ENCODE measurements at places on chromosomes 13 and 19.

DNA sequence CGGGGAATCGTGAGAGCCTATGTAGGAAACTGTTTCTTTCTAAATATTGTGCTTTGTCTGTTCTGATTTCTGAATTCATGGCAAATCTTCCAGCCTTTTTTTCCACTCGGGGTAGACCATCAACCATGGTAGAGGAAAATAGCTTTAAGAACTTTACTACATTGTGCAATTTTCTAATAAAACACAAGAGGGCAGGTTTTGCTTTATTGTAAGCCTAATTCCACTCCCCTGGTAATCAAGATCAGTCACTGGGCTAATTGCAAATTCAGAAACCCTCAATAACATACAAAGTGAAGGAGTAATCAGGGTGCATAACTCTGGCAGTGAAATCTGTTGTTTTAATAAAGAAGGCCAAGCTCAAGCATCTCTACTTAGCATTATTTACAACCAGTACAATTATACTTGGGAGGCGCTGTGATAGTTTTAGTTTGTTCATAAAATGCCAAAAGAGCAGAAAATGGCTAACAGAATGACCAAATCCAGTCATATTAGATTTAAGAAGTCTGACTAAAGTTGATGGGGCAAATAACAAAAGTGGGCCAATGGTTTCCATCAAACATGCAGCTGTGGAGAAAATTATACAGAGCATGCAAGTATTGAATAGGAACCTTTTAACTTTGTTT lies 43.8 kb downstream of the DCT start:
- no peak for DNase-seq

DNA sequence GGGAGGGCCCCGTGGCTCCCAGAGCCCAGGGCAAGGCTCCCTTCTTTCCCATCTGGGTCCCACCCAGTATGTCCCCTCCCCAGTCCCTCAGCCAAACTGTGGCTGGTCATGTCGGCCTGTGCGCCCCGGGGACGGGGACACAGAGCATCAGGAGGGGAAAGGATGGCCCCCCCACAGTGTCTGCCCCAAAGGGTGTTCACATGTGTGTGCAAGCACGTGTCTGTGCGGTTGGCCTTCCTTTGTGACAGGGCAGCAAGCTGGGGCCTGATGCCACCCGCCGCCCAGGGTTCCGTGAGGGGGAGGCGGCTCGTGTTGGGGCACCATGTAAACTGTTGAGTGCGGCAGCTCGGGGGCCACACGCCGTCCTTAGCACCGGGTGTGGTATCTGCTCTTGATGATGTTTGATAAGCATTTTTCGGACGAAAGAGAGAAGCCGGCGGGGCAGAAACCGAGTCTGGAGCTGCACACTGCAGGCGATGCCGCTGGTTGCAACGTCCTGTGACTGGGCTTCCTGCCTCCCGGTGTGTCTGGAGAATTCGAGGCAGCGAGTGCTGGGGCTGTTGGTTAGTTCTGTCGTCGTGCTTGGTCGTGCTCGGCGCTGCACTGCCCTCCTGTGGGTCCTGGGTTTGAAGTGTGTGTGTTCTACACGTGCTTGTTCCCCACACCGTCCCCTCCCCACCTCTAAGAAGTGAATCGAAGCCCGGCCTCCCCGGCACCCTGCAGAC lies 18.4 kb downstream of the GNA11 start:
- DNase-seq: no peak

DNA sequence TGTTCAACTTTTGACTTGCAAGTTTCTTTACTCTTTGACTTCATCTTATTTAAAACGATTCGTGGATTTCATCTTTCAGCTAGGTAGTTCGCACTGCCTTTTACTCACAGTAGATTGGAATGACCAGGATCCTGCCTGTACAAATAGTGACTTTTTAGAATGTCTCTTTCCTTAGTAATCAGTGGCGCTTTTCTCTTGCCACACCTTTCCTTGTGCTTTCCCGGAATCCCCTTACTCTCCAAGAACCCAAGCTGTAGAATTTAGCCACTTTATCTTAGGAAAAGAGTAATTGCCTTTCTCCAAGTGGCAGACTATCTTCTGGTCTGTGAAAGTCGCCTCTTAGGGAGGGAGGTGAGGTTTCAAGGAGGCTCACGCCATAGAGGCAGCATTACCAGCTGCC lies 123.4 kb downstream of the LMO7 start:
- DNase-seq: no peak

GRCh38 chr19:48386981-48387380 lies 4.4 kb downstream of the KDELR1 start:
- no peak for DNase-seq

DNA sequence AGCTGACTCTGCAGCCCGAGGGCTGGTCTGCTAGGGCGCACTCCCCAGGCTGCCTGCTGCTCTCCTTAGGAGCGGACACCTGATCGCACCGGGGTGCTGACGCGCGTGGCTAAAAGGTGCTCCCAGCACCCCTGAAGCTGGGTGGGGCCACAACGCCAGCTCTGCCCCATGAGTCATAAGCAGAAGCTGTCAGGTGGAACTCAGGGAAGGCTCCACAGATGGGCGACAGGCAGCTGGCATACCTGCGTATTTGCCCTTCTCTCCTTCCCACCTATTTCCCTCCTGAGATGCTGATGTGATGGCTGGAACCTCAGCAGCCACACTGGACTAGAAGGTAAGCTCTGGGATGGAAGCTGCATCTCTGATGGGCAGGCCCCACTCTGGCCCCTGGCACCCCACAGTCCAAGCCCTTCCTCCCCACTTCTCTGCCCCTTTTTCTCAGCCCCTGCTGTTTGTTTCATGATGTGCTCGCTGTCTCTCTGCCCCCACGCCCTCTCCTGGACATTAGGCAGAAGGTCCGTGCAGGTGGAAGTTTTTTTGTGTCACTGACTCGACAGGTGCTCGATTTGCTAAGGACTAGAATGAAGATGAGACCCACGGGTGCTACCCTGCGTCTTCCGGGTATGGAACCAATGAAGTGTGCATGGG lies 30.3 kb upstream of the CACTIN start:
- no peak for DNase-seq

DNA sequence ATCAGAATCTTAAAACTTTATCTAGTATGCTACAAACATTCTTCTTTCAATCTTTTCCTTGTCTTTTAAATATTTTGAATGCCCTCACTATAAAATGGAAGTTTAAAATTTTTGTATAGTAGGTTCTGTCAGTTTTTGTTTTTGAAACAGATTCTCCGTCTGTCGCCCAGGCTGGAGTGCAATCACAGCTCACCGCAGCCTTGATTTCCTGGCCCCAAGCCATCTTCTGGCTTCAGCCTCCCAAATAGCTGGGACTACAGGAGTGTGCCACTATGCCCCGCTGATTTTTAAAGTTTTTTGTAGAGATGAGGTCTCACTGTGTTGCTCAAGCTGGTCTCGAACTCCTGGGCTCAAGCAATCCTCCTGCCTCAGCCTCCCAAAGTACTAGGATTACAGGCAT lies 20.7 kb downstream of the PHF11 start:
- DNase-seq: no peak

DNA sequence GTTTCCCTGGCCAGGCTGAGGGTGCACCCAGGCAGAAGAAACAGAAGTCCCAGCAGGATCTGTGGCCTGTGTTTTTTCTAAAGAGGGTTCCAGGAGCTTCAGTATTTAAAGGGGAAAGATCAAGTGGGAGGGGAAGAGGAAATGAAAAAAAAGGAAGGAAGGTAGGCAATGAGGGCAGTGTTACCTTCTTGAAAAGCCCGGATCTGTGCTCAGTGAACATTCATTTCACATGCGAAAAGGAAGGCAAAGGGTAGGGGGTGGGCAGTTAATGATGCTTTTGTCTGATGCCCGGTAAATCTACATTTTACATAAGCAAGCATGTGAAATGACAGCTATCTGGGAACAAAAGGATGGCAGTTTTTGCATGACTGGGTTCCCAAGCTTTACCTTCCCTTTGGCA lies 326.2 kb downstream of the UQCRFS1 start:
- DNase-seq: no peak

DNA sequence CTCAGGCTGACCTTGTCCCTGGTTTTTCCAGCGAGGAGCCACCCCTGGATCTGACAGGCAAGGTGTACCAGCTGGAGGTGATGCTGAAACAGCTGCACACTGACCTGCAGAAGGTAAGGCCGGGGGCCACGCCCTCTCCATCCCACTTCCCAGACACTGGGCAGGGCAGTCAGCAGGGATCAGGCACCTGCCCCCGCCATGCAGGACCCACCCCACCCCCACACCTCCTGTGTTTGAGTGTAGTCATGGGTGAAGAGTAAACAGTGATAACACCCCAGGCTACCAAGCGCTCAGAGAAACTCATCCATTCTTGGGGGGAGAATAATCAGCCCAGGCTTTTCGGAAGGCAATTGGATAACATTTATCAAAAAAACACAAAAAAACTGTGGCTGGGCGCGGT lies 19.9 kb downstream of the DPF1 start:
- DNase-seq: no peak

DNA sequence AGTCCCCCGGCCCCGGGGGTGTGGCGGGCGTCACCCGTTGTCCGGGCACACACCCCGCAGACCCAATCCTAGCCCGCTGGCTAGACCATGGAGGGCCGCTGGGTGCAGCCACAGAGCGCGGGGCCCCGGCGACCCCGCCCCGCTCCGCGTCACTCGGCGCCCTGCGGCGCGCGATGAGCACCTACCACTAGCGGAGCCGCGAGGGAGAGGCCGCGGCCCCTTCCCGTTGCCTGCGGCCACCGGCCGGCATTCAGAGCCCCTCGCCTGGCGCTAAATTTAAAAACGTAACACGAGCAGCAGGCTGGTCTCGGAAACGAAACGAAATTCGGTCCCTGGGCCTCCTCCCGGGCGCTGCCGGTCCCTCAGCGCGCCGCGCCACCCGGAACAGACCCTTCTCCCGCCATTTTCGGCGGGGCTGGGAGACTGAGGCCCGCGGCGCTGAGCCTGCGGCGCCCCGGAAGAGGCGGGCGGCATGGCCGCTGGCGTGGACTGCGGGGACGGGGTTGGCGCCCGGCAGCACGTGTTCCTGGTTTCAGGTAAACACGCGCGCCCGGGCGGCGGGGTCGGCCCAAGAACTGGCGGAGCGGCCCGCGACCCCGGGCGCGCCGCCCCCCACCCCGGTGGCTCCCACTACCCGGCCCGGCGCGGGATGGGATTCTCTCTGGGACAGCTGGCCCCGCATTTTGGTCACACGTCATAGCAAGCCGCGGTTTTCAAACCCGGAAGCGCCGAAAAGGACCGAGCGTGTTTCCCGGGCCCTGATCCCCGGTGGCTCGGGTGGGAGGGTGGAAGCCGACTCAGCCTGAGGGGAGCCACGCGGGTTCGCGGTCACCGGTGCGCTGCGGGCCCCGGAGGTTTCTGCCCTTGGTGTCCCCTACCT lies at the start of gene RNASEH2B:
TSS of gene RNASEH2B (plus strand) at position 187 of the 880 bp plus-strand sequence. CDS start at position 473, 286 bp downstream.
- peak; percentile 72 for DNase-seq

DNA sequence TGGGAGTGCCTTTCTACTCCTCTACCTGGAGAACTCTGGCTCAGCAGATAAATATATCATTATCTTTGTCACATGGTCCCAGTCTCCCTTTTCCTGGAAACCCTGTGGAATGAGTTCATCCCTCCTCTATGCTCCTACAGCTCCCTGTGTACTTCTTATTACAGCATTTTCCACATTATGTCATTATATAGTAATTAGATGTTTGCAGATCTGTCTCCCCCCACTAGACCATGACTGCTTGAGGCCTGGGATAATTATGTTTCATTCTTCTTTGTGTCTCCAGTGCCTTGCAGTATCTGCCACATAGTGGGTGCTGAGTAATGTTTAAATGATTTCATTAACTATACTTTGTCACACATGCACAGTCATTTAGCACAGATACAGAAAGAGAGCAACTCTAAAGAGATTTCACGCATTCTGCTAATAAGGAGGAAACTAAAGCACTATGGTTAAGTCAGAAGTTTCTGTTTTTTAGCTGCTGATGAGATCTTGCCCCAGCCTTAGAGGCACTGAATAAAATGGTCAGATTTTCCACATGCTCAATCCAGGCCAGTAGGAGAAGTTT lies 66.1 kb upstream of the DIAPH3 start:
- no peak for DNase-seq

GRCh38 chr19:15421721-15422260 lies 3.0 kb upstream of the AKAP8L start:
- DNase-seq: no peak

DNA sequence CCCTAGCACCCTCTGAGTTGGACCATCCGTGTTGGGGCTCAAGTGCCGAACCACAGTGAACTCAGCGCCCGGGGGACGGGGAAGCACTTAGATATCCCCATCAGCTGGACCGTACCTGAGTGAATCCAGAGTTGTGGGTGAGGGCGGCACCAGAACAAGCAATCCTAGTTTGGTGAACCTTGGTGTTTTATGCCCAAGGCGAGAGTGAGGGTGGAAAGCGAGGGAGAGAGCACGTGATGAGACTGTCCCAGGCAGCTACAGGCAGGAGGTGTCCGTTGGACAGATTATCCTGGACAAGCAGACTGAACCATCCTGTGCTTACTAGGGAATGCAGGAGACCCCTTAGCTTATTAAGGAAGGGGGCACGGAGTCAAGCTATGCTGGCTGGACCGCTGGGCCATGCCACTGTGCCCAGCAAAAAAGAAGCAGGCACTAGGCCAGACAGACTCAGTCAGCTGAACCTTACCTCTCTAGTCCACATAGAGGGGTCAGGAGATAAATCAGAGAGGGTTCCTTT lies 596 bp downstream of the GET3 start:
- no peak for DNase-seq

- no peak for DNase-seq
Measured at GRCh38 chr13:41313659-41314197, 2.7 kb downstream of the NAA16 start.

DNA sequence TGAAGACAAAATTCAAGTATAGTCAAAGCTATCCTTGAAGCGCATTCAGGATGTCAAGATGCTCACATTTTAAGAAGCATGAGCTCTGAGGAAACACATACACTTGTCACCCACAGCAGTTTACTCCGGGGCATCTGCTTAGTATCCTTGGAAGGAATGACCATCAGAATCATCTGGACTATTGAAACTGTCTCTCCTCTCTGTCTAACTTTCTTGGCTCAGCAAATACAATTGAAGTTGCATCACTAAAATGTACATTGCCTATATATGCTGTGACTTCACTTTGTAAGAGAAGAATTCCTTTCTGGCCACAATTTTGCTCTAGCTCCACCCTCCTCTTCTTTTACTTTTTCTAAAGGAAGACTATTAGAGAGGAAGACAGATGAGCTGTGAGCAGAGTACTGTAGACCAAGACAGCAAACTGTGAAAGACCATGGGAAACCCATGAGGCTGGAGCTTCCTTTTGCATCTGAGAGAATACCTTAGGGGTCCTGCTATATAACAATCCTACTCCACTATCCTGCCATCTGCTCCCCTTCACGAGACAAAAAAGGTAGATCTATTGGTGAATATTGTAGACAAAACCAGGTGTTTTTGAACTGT lies 906.3 kb downstream of the PCDH9 start:
- DNase-seq: no peak

DNA sequence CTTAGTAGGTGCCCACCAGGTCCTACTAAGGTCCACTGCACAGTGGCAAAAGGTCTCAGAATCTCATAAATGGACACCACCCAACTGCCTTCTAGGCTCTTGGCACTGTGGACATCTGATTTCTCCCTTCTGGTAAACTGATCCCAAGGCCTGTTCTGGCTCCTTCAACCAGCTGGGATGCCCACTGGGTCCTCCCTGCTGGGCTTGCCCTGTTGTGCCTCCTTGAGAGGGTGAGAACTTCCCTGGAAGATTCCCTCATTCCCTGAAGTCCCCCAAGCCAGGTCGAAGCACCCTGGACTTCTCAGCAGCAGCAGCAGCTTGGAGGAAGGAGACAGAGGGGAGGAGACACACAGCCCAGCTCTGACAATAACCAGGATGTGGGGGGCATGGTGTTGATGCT lies 6.6 kb upstream of the ZNF492 start:
- DNase-seq: no peak

GRCh38 chr19:16944626-16945363 lies 56.0 kb downstream of the F2RL3 start:
- no peak for DNase-seq

- DNase-seq: no peak
Measured at GRCh38 chr13:61664801-61665705, 249.4 kb upstream of the PCDH20 start.
